Hematopoietic multipotent progenitor cell treated with erythropoietin and hydrocortisone succinate and interleukin-3 and kit ligand, for 8 days (in vitro differentiated cells): ENCODE measurements at places on chromosomes 3 and 15.

DNA sequence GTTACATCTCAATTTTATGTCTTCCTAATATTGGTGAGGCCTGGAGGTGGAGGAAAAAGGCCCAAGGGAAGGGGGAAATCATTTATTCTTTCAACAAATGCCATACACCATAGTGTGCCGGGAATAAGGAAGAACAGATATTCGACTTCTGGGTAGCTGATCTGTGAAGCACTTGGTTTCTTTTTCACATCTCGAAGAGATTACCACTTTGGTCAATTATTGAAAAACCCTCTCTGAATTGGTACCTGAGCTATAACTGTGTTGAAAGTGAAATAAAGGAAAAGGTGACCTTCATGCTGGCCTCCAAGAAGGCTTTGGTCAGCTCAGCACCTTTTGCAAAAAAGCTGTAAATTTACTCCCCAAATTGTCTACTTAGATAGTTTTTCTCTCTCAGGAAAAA is 14.2 kb upstream of the MB21D2 start:
- DNase-seq = no peak

DNA sequence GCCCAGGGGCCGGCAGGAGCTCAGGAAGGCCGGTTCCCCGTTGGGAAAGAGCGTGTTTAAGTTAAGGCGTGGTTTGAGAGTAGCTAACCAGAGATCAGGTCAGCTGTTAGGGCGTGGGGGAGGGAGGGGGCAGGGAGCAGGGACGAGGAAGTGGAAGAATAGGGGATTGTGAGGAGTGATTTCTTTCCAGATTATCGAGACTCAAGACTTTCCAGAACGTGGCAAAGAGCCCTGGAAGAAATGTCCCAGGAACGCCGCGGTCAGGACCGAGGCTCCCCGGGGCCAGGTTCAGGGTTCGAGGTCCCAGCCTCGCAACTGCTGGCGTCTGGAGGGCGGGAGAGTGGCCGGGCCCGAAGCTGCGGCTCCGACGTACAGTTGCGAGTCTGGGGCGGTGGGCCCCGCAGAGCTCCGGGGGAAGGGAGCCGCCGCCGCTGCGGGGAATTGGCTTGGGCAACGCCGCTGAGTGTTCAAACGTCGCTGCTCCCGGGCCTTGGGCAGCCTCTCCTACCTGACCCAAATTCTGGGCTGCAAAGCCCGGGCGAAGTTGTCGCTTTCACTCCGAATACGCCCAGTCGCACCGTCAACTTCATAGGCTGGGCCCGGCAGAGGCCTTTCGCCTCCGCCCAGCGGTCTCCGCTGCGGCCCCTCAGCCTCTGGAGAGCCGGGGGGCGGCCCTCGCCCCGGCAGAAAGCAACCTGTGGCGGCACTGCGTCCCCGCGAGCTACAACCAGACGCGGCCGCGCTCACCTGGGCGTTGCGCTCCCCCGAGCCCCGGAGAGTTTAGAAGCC is 9.5 kb downstream of the ISL2 start:
- no peak for DNase-seq

- no peak for DNase-seq
Measured at GRCh38 chr3:193803288-193803687, 210.3 kb downstream of the OPA1 start.

GRCh38 chr15:59321000-59321689 is 51.5 kb downstream of the MYO1E start:
- no peak for DNase-seq

DNA sequence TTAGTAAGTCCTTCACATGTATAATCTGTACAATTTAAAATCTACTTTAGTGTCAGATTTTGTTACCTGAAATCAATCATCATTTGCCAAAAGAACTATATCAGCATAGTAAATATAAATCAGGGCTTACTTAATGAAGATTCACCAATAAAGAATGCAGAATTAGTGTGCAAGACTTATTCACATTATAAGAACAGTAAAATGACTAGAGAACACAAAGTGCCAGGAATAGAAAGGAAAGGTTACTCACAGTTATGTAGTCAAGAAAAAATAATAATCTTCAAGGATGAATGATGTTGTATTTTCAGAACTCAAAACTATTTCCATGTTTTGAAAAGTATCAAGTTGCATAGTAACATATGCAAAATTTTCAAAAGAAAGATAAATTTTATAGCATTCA is 891.9 kb downstream of the ROBO1 start:
- DNase-seq = no peak
